ENCODE measurements at places on chromosomes 1 and 21. TPM values are rescaled to one million over a fixed set of nuclear protein-coding genes. Genes with fewer than 3 reads are reported as not detected.
A peak's percentile ranks its signal among the peaks of the same experiment; 100 is the strongest.

Gene GPX7
- 13.5 TPM for total RNA-seq

- DNase-seq, result peak; percentile 60
- H3K27me3 ChIP-seq, result no peaks in the 10 kb centered on the region
- H3K36me3 ChIP-seq, result peaks cover 5% of the 10 kb centered on the region
- peak overlapping the region; percentile 55 for H3K4me3 ChIP-seq
- peaks cover 83% of the 10 kb centered on the region for H3K4me1 ChIP-seq
- peak overlapping the region; percentile 93 for H3K27ac ChIP-seq
Observed at GRCh38 chr1:221778535-221779142, 36.8 kb upstream of the DUSP10 start.

GRCh38 chr21:32611471-32611997 is 643 bp downstream of the CFAP298 start:
- peaks cover 6% of the 10 kb centered on the region for H3K27me3 ChIP-seq
- peak; percentile 51 for DNase-seq
- H3K4me1 ChIP-seq, result peaks cover 10% of the 10 kb centered on the region
- peak overlapping the region; percentile 90 for H3K27ac ChIP-seq
- peak overlapping the region; percentile 99 for H3K4me3 ChIP-seq

- H3K4me1 ChIP-seq, result peaks cover 14% of the 10 kb centered on the region
- H3K27ac ChIP-seq, result peak overlapping the region; percentile 90
- H3K36me3 ChIP-seq, result no peaks in the 10 kb centered on the region
Observed at GRCh38 chr1:67735806-67736627, 51.0 kb downstream of the GADD45A start.

- DNase-seq, result no peak
- no peak overlapping the region for H3K27ac ChIP-seq
- H3K36me3 ChIP-seq, result no peaks in the 10 kb centered on the region
- H3K27me3 ChIP-seq, result peaks cover 17% of the 10 kb centered on the region
- no peaks in the 10 kb centered on the region for H3K4me1 ChIP-seq
Observed at GRCh38 chr1:165330483-165330882, 26.0 kb downstream of the LMX1A start.

DNA sequence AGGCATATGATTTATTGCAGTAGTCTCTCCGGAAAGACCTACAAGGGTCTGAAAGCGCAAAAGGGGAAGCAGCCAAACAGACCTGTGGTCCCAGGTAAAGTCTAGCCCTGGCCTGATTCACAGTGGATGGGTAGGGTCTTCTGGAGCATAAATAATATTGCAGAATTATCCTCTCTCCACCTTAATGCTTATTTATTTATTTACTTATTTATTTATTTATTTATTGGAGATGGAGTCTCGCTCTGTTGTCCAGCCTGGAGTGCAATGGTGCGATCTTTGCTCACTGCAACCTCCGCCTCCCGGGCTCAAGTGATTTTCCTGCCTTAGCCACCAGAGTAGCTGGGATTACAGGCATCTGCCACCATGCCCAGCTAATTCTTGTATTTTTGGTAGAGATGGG is 11.8 kb upstream of the KLHDC8A start:
- H3K4me3 ChIP-seq, result no peak overlapping the region
- H3K27me3 ChIP-seq, result peaks cover 32% of the 10 kb centered on the region
- no peak for DNase-seq
- no peaks in the 10 kb centered on the region for H3K36me3 ChIP-seq

Gene CTSE
- total RNA-seq, result not detected

All from activated naive CD8-positive, alpha-beta T cell treated with anti-CD3 and anti-CD28 coated beads, Interleukin-2, amount 10 ng/mL, durations not matched to agents 7 days and 5 days (primary cell).